ENCODE measurements at places on chromosomes 5 and 9.
A peak's percentile ranks its signal among the peaks of the same experiment; 100 is the strongest.

DNA sequence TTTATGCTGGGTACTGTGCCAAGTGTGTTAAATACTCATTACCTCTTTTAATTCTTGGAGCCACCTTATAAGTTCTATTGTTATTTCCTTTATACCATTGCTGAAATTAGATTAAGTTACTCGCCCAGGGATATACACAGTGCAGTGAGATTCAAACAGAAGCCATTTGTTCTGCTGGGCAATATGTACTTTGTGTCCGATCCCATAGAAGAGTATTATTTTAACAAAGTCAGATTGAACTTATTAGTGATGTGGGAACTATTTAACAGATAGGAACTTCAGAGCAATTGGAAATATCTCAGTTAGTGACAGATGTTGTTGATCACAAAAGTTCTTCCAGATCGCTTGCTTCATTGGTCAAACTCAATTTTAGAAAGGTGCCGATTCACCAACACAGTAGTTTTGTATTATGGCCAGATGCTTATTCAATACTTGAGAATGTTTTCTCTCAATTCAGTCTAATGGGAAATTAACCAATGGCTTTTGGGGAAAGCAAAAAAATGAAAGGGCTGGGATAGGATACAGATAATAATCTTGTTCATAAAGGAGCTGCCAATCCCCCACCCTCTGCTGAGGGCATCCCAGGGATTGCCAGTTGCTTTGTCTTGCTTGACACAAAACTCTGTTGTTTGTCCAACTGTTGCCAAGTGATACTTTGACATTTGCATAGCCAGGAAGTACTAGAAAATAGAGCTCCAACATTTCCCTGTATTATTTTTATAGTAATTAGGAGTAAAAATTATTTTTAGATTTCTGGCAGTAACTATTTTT is 94.8 kb upstream of the SEMA6A start:
- no peak for DNase-seq

DNA sequence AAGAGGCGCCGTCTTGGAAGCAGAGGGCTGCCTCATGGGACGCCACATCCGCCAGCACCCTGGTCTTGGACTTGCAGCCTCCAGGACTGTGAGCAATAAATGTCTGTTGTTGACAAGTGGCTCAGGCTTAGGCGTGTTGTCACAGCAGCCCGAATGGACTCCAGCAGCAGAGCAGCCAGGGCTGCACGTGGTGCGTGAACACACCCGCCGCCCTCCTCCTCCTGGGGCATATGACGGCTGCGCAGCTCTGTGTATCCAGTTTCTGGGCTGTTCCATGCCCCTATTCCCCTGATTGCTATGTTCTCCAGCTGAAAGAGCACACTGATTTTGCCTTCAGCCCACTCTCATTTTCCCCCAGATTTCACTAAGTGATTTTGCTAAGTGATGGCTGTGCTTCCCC is 36.0 kb upstream of the CLPTM1L start:
- no peak for DNase-seq

- no peak for DNase-seq
Measured at GRCh38 chr5:12330381-12330780, 426.1 kb upstream of the CTNND2 start.

- no peak for DNase-seq
Measured at GRCh38 chr5:52947208-52947607, 41.9 kb upstream of the ITGA2 start.

DNA sequence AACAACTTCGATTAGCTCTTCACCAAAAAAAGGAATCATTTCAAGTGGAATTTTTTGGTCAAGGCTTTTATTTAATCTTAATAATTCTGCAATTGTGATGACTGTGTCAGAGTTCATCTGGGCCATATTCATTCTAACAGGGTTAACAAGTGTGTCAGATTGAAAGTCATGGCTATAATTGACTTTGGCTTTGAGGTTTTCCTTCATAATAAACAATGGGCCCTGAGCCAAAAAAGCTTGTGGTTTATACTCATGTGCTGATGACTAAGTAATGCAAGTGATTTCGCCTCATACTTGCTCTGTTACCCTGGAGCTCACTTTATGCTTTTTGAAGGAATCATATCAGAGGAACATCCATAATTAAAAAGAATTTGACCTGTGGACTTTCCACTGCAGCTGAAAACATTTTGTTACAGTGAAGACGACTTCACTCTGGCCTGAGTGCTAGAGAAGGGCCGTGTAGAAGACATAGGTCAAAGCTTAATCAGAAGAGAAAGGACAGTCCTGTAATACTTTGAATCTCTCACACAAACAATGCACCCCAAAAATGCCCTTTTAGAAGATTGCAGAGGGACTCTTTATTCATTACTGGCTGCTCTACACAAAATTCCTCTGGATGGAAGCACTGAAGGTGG is 101.7 kb downstream of the GDNF start:
- no peak for DNase-seq

DNA sequence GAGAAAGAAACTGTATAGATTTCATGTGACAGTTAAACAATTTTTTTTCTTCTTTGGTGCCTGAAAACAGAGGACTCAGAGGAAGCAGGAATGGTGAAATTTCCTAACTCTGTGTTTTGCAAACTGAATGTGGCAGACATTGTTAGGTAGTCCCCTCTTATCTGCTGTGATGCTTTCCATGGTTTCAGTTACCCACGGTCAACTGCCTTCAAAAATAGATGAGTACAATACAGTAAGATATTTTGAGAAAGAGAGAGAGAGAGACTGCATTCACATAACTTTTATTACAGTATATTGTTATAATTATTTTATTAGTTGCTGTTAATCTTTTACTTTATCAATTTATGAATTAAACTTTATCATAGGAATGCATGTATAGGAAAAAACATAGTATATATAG is 627.2 kb downstream of the CCDC171 start:
- DNase-seq = no peak

DNA sequence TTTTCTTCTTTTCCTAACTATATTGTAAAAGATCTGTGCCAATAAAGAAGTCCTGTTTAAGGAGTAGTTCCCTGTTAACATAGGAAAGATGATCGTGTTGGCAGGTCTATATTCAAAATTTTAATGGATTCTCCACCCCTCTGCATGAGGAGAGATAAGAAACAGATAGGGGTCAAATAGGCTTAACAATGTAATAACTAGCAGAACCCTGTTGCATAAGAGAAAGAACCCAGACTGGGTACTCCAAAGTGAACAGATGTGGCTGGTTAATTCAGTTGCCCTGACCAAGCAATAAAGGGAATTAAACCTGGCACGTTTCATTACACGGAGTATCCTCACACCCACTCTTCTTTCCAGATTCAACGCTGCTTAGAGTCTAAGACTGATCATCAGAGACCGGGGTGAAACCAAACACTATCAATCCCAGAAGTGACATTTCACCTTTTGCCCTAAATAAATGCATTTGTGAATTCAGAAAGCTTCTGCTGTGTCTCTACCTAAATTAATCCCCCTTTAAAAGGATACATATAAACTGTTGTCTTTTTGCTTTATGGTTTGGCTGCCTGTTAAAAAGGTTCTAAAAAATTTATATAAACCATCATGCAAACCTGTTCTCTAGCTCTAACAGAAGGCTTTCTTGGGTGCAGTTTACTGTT is 1276.9 kb upstream of the WWC1 start:
- no peak for DNase-seq

DNA sequence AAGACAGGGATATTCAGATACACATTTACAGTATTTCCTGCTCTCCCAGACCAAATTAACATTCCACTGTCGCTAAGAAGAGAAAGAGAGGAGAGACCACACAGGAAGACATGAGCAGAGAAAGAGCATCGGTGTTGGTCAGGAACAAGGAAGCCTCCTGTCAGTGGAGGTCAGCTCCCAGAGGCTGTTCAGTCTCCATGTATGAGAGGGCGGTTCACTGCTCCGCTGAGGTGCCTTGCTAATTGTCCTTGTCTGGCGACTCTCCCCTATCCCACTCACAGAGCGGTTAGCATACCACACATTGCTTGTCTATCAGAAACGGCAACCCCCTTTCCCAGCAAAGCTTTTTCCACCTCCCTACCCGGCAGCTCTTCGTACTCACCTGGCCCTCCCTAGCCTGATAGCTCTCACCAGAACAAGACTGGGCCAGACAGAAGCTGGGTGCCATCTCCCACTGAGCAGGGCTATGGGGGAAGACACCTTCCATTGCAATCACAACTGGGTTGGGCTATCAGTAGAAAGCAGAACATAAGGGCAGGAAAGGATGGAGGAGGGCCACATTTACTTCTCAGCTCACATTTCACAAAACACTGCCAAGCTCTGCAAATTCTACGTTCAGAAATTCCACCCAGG is 58.6 kb upstream of the LMNB1 start:
- no peak for DNase-seq

DNA sequence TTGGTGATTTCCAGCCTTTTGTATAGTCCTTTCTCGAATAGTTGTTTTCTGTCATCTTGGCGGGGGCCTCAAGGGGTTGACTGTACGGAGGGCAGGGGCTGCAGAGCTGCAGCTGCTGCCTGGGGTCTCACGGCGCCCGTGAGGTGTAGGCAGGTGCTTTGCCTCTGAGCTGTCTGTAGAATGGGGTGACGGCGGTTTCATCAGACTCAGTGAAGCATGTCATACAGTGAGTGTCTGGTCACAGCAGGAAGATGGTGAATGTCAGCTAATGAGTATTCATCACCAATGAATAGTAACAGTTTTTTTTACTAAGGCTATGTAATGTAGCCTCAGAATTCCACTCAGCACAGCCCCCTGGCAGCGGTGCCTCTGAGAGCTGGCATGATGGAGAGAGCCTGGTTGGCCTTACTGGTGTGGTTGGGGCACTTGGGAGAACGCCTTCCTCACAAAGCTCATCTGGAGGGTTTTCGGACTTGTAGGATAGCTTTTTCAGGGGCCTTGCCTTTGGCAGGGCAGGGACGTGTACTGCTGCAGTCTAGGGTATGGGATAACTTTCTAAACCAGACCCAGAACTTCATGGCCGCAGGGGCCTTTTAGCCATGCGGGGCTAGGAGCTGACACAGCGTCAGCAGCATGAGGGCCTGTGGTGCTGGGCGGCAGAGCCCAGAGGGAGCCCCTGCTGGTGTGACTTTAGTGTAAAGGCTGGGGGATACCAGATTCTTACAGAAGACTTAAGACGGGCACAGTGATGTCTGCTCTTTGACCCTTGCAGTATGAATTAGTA is 15.0 kb downstream of the TENT4A start:
- DNase-seq = no peak

- DNase-seq = no peak
Measured at GRCh38 chr9:30967476-30967875, 1417.0 kb upstream of the ACO1 start.

DNA sequence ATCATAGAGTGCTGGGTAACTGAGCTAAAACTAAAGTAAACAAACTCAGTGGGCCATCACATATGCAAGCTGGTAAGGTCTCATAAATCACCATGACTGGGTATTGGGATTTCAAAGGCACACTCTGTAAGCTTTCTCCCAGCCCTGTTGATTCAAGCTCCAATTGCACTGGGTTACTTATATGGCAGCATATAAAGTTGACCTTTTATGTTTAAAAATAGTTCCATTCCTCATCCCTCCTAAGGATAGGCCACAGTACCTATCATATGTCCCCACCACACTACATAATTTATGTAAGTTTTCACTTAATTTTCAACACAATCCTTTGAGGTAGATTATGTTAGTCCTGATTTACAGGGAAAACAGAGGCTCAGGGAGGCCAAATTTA is 438.4 kb downstream of the RAB3C start:
- DNase-seq = no peak

DNA sequence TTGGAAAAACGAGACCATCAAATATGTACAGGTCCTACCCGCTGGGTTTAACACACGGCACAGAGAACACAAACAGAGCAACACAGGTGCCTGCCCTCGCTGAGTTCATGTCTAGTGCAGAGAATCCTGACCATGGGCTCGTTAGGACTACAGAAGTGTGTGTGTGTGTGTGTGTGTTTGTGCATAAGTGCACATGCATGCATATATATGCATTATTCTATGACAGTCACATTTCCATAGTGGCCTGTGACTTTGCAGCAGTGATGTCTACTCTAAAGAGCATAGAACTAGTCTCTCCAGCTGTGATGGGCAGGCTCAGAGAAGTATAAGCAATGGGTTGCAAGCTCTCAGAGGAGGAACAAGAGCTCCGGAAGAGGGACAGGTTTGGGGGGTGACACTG is 27.7 kb downstream of the ORM2 start:
- DNase-seq = no peak

- DNase-seq = no peak
Measured at GRCh38 chr5:159195775-159196174, 13.6 kb downstream of the RNF145 start.

DNA sequence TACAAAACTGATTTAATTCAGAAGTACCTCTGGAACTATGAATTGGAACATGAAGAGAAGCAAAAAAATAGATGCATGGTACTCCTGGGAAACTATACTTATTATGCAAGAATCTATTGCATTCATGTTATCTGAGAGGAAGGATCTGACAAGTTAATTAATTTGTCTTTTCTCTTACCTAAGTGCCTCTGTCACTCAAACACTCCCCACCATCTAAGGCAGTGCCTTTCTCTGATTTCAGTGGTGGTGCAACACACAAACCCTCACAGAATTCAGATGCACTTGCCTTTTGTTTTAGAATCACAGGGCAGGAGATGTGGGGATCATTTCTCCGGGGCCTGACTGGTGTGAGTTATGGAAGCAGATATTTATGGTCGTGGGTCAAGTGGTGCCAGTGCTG is 52.5 kb upstream of the C9orf72 start:
- DNase-seq = no peak

DNA sequence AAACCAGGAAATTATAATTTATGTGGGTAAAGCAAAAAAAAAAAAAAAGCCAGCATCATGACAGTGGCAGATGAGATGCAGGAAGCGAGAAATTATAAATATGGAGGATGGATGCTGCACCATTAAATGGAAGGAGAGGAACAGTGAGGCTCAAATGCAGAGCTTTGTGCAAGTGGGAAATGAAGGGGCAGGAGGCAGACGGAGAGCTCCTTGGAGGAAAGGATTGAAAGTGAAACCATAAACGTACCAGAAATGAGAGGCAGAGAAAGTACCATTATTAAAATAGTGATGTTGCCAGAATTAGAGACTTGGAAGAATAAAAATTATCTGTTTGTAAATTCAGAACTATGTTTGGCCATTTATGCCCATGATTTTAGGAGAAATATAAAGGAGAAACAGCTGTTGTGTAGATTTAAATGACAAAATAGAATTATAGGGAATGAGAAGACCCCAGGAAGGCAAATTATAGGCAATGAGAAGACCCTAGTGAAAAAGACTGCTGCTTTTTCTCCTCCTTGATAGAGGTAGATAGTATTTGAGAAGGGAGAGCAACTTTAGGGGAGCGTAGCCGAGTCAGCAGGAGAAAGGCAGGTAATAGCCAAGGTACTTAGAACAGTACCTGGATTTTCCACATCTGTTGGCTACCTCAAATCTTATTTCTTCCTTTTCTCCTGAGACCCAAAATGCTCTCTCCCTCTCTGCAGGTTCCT is 341.0 kb upstream of the CD180 start:
- no peak for DNase-seq

- no peak for DNase-seq
Measured at GRCh38 chr5:177134697-177135225, 1.2 kb downstream of the NSD1 start.

GRCh38 chr5:178555005-178555404 is 35.2 kb downstream of the COL23A1 start:
- no peak for DNase-seq

- DNase-seq = no peak
Measured at GRCh38 chr5:101605700-101606099, 690.4 kb downstream of the SLCO4C1 start.

GRCh38 chr5:177025101-177025601 is 2.7 kb downstream of the ZNF346 start:
- no peak for DNase-seq

- peak; percentile 59 for DNase-seq
Measured at GRCh38 chr5:32462618-32463017, 18.1 kb upstream of the ZFR start.

GRCh38 chr5:93461756-93462155 is 119.3 kb downstream of the NR2F1-AS1 start:
- DNase-seq = no peak
